HT-29 (cell line): ENCODE measurements at places on chromosomes 1 and 21.

GRCh38 chr1:32247452-32247851, 430 bp downstream of the FAM167B start:
- DNase-seq, result no peak

GRCh38 chr1:32878637-32879041, 7.7 kb upstream of the HPCA start:
- no peak for DNase-seq

- DNase-seq, result no peak
Measured at GRCh38 chr1:91783423-91784170, 102.4 kb downstream of the TGFBR3 start.

GRCh38 chr1:54791880-54792522, 9.1 kb downstream of the TTC22 start:
- DNase-seq, result peak; percentile 80

GRCh38 chr1:30036666-30037065, 686.7 kb downstream of the MATN1 start:
- DNase-seq, result no peak

- DNase-seq, result peak; percentile 56
Measured at GRCh38 chr1:60978421-60979357, 103.7 kb upstream of the NFIA start.

DNA sequence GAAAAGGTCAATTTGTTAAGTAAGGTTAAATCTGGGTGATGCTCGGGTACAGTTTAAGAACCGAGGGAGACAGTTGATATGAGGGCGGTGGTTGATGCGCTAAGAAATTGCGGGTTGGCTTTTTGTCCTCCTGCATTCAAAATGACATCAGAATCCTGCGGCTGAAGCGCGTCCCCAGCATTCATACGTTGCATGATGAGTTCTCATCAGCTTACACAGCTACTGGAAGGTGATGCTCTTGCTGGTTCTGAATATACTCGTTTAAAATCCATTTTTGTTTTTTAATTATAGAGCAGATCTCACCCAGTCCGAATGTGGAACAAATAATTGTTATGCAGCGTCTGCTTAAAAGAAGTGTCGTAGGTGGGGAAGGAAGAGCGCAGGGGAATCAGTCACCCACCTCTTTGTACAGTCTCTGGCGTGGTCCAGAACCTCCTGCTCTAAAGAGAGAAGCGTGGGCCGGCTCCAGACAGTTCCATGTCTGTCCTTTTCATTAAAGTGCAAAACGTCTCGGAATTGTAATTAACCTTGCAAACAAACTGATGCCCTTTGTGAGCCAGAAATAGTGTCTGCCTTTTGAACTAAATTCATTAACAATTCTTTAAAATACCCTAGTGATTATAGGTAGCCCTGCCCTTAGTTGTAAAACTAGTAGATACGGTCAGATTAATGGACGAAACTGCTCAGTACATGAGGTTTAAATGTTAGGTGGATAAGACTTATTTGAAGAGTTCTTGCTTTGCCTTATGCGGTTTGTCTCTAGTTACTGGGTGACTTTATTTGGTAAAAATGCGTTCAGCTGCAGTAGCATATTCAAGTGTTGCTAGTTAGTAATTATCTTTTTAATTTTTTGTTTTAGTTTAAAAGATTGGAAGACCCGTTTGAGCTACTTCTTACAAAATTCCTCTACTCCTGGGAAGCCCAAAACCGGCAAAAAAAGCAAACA, 741 bp downstream of the RGS2 start:
- DNase-seq, result peak; percentile 63

GRCh38 chr1:72759486-72759885, 477.1 kb upstream of the NEGR1 start:
- no peak for DNase-seq

DNA sequence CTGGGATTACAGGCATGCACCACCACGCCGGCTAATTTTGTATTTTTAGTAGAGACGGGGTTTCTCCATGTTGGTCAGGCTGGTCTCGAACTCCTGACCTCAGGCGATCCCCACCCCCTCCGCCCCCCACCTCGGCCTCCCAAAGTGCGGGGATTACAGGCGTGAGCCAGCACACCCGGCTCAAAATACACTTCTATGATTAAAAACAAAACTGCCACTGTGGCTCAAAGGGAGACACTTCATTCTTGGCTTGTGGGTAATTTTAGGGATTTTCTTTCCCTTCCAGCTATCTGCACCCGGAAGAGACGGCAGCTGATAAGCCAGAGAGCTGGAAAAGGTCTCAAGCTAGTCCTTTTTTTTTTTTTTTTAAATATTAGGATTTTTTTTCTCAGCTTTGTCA, 24.5 kb downstream of the TMPRSS2 start:
- no peak for DNase-seq

DNA sequence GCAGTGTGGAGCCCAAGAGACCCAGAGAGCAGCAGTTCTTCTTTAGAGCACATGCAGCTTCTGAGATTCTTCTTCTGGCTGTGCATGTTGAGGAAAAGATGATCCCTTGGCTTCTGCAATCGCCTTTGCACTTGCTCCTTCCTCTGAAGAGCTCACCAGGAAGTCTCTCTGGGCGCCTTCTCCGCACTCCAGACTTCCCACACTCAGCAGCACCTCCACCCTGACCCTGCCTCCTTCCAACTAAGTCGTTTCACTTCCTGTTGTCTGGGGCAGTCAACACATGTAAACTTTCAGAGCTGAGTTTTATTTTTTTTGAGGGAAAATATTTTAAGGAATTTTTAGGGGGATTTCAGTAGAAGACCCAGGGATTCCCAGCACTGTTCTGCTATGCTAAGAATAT, 73.4 kb upstream of the F3 start:
- peak; percentile 61 for DNase-seq

- peak; percentile 14 for DNase-seq
Measured at GRCh38 chr1:215793180-215793579, 226.1 kb downstream of the KCTD3 start.

DNA sequence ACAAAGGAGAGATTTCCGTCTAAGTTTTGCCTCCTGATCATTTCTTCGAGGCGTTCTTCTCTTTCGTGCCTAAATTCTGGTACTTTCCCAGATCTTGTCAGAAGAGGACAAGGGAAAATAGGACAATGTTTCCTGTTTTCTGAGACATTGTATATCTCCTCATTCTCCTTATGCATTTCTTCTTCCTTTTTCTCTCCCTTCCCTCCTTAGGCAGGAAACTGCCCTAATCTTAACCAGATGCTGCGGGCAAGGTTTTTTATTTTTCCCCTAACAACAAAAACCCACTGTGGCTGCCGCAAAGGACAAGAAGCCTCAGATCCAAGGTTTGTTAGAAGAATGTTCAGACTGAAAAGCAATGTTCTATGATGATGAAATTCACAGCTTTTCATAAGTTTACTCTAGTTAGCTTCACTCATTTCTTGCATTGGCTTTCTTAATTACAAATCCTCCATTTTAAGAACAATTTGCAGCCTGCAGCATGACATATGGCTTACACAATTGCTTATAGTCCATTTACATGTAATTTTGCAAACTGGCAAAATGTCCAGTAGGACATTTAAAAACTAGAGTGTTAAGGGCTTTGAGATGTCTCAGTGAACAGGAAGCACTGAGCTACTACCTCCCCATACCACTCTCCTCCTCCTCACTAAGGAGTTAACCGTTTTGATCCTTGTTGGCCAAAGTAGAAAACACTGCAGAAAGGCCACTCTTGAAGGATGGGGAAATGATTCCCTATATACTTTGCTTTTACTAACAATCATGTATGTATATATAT, 624 bp downstream of the CTSK start:
- no peak for DNase-seq

DNA sequence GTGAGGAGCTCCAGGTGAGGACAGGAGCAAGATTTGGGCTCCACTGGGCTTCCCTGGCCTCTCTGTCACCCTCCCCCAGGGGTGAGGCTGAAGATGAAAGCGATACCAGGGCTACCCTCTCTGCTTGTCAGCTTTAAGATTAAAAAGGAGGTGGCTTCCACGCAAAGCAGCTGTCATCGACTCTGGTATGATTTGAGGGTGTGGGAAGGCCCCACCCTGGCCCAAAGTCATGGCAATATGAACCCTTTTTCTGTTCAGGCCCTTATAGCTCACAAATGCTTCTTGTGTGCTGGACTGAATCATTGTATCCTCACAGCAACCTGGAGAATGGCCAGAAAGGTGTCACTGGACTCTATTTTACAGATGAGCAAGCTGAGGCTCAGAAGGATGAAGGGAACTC, 41.6 kb downstream of the NUAK2 start:
- no peak for DNase-seq

DNA sequence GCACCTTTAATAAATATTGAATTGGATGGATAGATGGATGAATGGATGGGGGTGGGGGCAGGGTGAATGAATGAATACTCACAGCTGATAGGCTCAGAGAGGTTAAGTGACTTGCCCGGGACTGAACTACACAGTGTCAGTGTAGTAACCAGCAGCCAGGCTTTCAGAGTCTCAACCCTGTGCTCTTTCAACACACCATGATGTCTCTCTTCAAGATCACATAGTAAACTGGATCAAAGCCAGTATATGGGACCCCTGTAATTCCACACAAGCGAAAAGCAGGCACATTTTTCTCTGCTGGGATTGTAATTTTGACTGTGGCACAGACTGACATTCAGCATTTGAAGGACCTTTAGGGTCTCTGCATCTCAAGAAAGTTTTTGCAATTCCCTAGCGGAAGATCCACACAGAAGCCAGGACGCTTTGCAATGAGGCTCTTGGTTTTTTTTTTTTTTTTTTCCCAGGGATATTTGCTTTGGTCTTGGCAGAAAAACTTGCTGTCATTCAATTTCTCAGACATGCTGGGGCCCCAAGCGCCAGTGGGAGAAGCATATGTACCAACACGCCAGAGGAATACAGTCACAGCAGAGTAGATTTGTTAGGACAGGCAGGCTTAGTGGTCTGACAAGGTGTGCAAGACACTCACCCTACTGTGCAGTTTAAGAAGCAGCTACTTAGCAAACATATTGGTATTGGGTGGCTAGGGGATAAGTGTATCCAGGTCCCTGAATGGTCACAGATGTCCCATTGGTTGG, 213.1 kb upstream of the CAMK1G start:
- DNase-seq, result no peak

GRCh38 chr1:53186533-53186932, 10.1 kb upstream of the CPT2 start:
- DNase-seq, result no peak

GRCh38 chr21:15552914-15553494, 176.8 kb upstream of the USP25 start:
- peak; percentile 24 for DNase-seq

DNA sequence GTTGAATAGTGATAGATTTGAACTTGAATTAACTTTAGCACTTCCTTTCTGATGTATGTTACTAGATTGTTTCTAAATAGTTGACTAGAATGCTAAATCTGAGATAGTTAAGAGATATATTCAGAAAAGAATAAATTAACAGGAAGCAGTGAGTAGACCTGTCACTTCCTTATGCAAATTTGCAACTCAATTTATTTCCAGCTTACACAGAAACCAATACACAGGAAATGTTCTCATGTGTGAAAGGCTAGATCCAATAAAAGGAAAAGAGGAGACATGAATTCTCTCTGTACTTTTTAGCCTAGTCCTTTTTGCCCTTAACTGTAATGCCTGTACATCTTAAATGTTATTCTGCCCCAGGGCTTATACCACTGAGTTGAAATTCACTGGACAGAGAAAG, 522.3 kb downstream of the COL11A1 start:
- no peak for DNase-seq
